ENCODE measurements at places on chromosomes 12 and 14. TPM values are rescaled to one million over a fixed set of nuclear protein-coding genes. Genes with fewer than 3 reads are reported as not detected.

The AQP5 gene
- total RNA-seq = 1.8 TPM

The HPD gene
- total RNA-seq = not detected

The PZP gene
- 0.24 TPM for total RNA-seq

The HVCN1 gene
- total RNA-seq = 4.2 TPM

The KRT83 gene
- not detected for total RNA-seq

The HOXC11 gene
- total RNA-seq = not detected

The POTEG gene
- not detected for total RNA-seq

The GARIN6 gene
- total RNA-seq = not detected

The INSM2 gene
- 0.10 TPM for total RNA-seq

The TAS2R7 gene
- not detected for total RNA-seq

The INHBE gene
- total RNA-seq = 2.0 TPM
